Activated CD8-positive, alpha-beta memory T cell treated with anti-CD3 and anti-CD28 coated beads, Interleukin-2, amount 10 ng/mL, durations not matched to agents 7 days and 5 days (primary cell): ENCODE measurements at places on chromosomes 7 and 10. TPM values are rescaled to one million over a fixed set of nuclear protein-coding genes. Genes with fewer than 3 reads are reported as not detected.

GRCh38 chr7:98165827-98166667 is 45.2 kb upstream of the BHLHA15 start:
- no peaks in the 10 kb centered on the region for H3K27me3 ChIP-seq
- DNase-seq, result peak; percentile 62
- no peak overlapping the region for H3K4me3 ChIP-seq
- H3K36me3 ChIP-seq, result no peaks in the 10 kb centered on the region

DNA sequence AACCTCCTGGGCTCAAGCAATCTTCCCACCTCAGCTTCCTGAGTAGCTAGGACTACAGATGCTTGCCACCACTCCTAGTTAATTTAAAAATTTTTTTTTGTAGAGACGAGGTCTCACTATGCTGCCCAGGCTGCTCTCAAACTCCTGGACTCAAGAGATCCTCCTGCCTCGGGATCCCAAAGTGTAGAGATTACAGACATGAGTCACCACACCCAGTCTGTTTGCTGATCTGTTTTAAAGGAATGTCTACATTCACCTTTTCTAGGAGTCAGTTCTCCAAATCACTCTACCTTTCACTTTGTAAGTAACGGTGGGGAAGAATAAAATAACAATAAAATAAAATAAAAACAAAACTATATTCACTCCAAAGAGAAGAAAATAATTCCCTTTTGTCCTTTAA is 86.6 kb upstream of the AGBL3 start:
- no peak overlapping the region for H3K4me3 ChIP-seq
- no peak for DNase-seq
- no peaks in the 10 kb centered on the region for H3K36me3 ChIP-seq
- H3K27ac ChIP-seq, result no peak overlapping the region

Gene DNAJC12
- total RNA-seq, result 40.8 TPM

DNA sequence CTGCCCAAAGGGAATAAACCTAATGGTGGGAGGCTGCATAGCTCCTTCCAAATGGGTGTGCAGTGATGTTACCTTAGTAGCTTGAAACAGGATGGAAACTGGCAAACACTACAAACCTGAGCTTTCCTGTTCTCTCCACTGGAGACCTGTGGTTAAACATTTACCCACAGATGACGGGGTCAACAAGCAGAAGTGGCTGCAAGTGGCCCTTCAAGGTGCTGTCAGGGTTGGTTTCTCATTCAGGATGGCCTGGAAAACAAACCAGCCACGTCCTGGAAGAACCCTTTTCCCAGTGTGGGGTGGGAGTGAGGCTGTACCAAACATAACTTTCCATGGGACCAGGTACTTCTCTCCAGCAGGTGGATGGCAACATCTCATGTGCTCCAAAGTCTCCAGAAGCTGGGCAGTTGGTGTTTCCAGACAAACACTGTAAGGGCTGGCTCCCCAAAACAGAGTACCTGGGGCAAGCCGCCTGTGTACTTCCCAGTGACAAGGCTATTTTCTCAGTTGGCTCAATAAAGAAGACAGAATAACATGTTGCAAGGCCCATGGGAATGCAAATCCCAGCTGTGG is 67.5 kb downstream of the DNAJB9 start:
- no peak for DNase-seq
- H3K4me1 ChIP-seq, result no peaks in the 10 kb centered on the region
- no peaks in the 10 kb centered on the region for H3K36me3 ChIP-seq
- no peak overlapping the region for H3K27ac ChIP-seq
- no peak overlapping the region for H3K4me3 ChIP-seq

- no peak overlapping the region for H3K27ac ChIP-seq
- peaks cover 26% of the 10 kb centered on the region for H3K27me3 ChIP-seq
- peaks cover 3% of the 10 kb centered on the region for H3K4me1 ChIP-seq
- H3K36me3 ChIP-seq, result peaks cover 2% of the 10 kb centered on the region
Observed at GRCh38 chr7:155629171-155629570, 15.3 kb upstream of the RBM33 start.

Gene MIOS
- 28.9 TPM for total RNA-seq

DNA sequence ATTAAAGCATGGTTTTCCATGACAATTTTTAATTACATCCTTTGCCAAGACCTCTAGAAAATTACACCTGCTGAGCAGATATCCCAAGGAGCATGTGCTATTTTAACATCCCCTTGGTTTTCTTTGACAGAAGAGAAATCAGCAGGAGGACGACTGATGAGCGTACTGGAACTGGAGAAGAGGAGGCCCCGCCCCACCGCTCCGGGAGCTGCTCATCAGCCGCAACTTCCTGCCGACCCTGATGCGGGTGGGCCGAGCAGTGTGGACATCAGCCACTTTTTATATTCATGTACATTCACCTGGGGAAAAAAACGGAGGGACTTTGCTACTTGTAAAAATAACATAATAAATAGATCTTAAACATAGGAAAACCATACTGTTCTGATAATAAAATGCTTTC is 54.2 kb downstream of the CDC123 start:
- no peak for DNase-seq
- H3K27me3 ChIP-seq, result no peaks in the 10 kb centered on the region
- no peak overlapping the region for H3K4me3 ChIP-seq
- H3K27ac ChIP-seq, result no peak overlapping the region
- H3K4me1 ChIP-seq, result no peaks in the 10 kb centered on the region
- peaks cover 27% of the 10 kb centered on the region for H3K36me3 ChIP-seq

- H3K4me1 ChIP-seq, result peaks cover 11% of the 10 kb centered on the region
- peaks cover 20% of the 10 kb centered on the region for H3K36me3 ChIP-seq
- no peaks in the 10 kb centered on the region for H3K27me3 ChIP-seq
- H3K27ac ChIP-seq, result no peak overlapping the region
- no peak for DNase-seq
Observed at GRCh38 chr10:102761981-102762380, 18.2 kb downstream of the WBP1L start.

Gene FGL2
- 9.9 TPM for total RNA-seq

- H3K4me1 ChIP-seq, result peaks cover 95% of the 10 kb centered on the region
- H3K27me3 ChIP-seq, result no peaks in the 10 kb centered on the region
- DNase-seq, result no peak
Observed at GRCh38 chr7:142808461-142808801, 37.7 kb downstream of the PRSS2 start.

GRCh38 chr10:5827841-5828240 is 14.6 kb upstream of the GDI2 start:
- DNase-seq, result peak; percentile 12
- H3K27ac ChIP-seq, result no peak overlapping the region
- no peaks in the 10 kb centered on the region for H3K27me3 ChIP-seq
- H3K36me3 ChIP-seq, result no peaks in the 10 kb centered on the region
- no peak overlapping the region for H3K4me3 ChIP-seq
- H3K4me1 ChIP-seq, result no peaks in the 10 kb centered on the region

DNA sequence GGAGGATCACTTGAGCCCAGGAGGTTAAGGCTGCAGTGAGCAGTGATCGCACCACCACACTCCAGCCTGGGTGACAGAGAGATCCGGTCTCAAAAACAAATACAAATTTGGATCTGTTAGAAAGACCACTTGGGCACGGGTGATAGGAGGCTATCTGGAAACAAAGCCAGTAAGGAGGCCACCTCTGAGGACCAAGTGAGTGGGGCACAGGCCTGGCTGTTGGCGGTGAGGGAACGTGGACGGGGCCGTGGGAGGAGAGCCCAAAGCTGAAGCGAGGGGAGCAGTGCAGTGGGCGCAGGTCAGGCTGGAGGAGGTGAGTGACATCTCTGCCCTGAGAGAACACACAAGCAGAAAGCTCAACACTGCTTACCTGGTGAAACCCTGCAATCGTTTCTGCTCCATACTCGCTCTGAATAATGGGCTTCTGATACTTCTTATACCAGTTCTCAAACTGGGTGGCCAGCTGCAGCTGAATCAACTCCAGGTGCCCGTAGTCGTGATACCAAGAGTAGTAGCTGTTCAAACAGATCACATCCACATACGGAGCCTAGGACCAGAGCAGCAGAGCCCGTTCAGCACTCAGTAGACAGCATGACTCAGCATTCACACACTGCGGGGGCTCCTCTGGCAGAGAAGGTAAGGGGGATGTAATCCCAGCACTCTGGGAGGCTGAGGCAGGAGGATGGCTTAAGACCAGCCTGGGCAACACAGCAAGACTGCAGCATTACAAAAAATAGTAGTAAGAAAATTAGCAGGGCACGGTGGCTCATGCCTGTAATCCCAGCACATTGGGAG is 14.5 kb downstream of the GUSB start:
- no peak overlapping the region for H3K27ac ChIP-seq
- H3K36me3 ChIP-seq, result peaks cover 67% of the 10 kb centered on the region
- H3K27me3 ChIP-seq, result no peaks in the 10 kb centered on the region
- DNase-seq, result no peak
- H3K4me1 ChIP-seq, result no peaks in the 10 kb centered on the region

GRCh38 chr10:89466599-89467035 is 52.2 kb downstream of the IFIT5 start:
- H3K36me3 ChIP-seq, result no peaks in the 10 kb centered on the region
- H3K4me3 ChIP-seq, result no peak overlapping the region

GRCh38 chr10:76459016-76459730 is 1027.7 kb downstream of the LRMDA start:
- no peak overlapping the region for H3K4me3 ChIP-seq
- no peaks in the 10 kb centered on the region for H3K4me1 ChIP-seq
- no peaks in the 10 kb centered on the region for H3K27me3 ChIP-seq
- DNase-seq, result no peak
- H3K36me3 ChIP-seq, result no peaks in the 10 kb centered on the region

Gene OGDHL
- total RNA-seq, result 0.09 TPM

GRCh38 chr7:154750353-154750801 is 252.5 kb downstream of the PAXIP1 start:
- no peak for DNase-seq
- H3K27me3 ChIP-seq, result no peaks in the 10 kb centered on the region
- H3K27ac ChIP-seq, result no peak overlapping the region
- no peak overlapping the region for H3K4me3 ChIP-seq

DNA sequence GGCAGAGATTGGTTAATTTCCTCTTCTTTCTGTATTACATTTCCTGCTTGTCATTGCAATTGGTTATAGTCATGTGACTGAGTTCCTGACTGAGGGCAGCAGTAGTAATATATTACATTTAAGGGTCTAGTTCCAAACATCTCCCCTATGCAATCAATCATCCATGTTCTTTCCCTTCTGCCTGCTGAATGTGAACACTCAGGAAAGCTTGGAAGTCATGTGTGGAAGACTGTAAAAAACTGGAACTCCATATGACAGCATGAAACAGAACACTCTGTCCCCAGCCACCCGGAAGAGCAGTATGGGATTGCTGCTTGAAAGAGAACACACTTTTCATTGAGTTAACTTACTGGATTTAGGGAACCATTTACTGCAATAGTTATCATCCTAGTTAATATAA is 459.7 kb upstream of the SEMA3A start:
- H3K4me3 ChIP-seq, result no peak overlapping the region
- H3K27ac ChIP-seq, result no peak overlapping the region
- no peaks in the 10 kb centered on the region for H3K36me3 ChIP-seq
- H3K4me1 ChIP-seq, result no peaks in the 10 kb centered on the region
- no peak for DNase-seq

DNA sequence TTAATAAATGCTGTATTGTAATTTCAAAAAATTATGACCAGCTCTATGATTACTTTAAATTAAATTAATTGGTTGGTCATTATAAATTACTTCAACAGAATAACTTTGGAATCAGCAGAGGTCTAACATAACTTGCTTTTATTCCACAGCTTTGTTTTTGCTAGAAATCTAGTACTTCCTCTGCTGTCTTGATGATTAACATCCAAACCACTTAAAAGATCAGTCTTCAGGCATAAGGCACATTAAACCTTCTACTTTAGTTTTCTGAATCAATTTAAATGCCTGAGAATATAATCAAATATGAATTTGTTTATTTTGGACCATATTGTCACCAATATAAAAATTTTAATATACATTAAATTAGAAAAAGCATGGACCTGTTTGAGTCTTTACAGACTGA is 465.3 kb downstream of the ARL4A start:
- H3K4me3 ChIP-seq, result no peak overlapping the region
- H3K36me3 ChIP-seq, result no peaks in the 10 kb centered on the region
- no peaks in the 10 kb centered on the region for H3K27me3 ChIP-seq
- DNase-seq, result no peak

GRCh38 chr7:192701-193480 is 520 bp downstream of the FAM20C start:
- H3K27ac ChIP-seq, result no peak overlapping the region
- no peak for DNase-seq
- no peaks in the 10 kb centered on the region for H3K36me3 ChIP-seq
- H3K4me1 ChIP-seq, result peaks cover 2% of the 10 kb centered on the region
- peaks cover 37% of the 10 kb centered on the region for H3K27me3 ChIP-seq
- no peak overlapping the region for H3K4me3 ChIP-seq

- H3K4me3 ChIP-seq, result no peak overlapping the region
- no peaks in the 10 kb centered on the region for H3K36me3 ChIP-seq
- H3K27me3 ChIP-seq, result no peaks in the 10 kb centered on the region
- no peak overlapping the region for H3K27ac ChIP-seq
- DNase-seq, result no peak
- H3K4me1 ChIP-seq, result no peaks in the 10 kb centered on the region
Observed at GRCh38 chr7:47597379-47597778, 15.5 kb upstream of the TNS3 start.

Gene PKD1L1
- total RNA-seq, result 0.19 TPM

Gene UCMA
- not detected for total RNA-seq

GRCh38 chr7:117800406-117800805 is 72.8 kb downstream of the CTTNBP2 start:
- H3K27me3 ChIP-seq, result no peaks in the 10 kb centered on the region
- no peaks in the 10 kb centered on the region for H3K36me3 ChIP-seq
- no peak for DNase-seq
- no peak overlapping the region for H3K27ac ChIP-seq
- no peak overlapping the region for H3K4me3 ChIP-seq

DNA sequence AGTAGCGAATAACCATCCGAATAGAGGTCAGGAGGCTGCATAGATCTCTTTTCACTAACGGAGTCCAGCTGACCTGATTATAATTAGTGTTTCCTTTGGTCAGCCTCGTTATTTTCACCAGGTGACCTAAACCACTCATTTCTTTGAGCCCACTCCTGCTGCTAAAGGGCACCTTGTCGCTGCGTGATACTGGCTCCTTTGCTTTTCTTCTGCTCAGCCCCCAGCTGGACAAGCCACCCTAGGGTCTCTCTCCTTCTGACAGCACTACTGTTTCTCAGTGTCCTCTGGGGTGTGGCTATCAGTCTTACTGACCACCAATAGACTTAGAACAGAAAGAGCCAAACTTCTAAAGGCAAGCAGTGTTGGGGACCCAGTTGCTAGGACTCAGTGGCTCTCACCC is 2.7 kb upstream of the IGFBP3 start:
- H3K4me1 ChIP-seq, result peaks cover 28% of the 10 kb centered on the region
- no peak overlapping the region for H3K4me3 ChIP-seq
- peaks cover 53% of the 10 kb centered on the region for H3K27me3 ChIP-seq

GRCh38 chr7:13541326-13541725 is 448.1 kb downstream of the ETV1 start:
- no peaks in the 10 kb centered on the region for H3K27me3 ChIP-seq
- H3K36me3 ChIP-seq, result no peaks in the 10 kb centered on the region
- no peak for DNase-seq
- no peak overlapping the region for H3K4me3 ChIP-seq
- no peak overlapping the region for H3K27ac ChIP-seq
- no peaks in the 10 kb centered on the region for H3K4me1 ChIP-seq

DNA sequence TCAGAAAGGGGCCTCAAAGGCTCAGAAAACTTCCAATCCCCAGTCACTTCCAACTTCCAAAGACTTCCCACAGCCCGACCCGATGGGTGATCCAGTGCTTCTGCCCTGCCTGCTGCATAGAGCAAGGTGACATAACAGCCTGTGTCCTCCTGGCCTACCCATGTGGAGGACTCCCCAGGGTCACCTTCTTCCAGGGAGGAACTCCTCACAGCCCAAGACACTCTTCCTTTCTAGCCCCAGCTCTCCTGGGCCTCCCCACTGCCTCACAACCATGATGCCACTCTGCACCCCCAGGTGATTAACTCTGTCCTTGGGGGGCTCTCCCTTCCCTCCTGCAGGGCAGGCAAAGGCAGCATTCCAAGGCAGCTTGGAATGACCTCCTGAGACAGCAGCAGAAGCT is 158.4 kb upstream of the PDE1C start:
- no peak overlapping the region for H3K27ac ChIP-seq
- no peak overlapping the region for H3K4me3 ChIP-seq
- no peak for DNase-seq
- H3K4me1 ChIP-seq, result no peaks in the 10 kb centered on the region
